ENCODE measurements at places on chromosomes 1 and 21. TPM values are rescaled to one million over a fixed set of nuclear protein-coding genes. Genes with fewer than 3 reads are reported as not detected.
A peak's percentile ranks its signal among the peaks of the same experiment; 100 is the strongest.

- no peak for DNase-seq
Measured at GRCh38 chr1:200128944-200129879, 101.7 kb downstream of the NR5A2 start.

DNA sequence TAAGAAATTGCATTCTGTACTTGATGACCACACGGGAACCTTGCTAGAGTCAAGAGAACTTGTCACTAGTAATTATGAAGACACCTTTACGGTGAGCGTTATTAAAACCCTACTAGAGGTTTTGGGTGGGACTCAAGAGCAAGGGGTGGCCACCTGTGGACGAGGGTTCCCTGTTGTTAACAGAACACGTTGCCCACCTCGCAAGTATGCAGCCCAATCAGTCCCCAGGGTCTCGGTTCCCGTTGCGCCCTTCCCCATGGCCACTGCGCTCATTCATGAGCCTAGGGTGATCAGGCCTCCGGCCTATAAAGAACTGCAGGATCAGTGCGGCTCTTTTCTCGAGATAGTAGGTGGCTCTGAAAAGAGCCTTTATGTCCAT lies 30.2 kb upstream of the RNF187 start:
- no peak for DNase-seq

GRCh38 chr1:29237852-29238619 lies 1.7 kb downstream of the PTPRU start:
- peak; percentile 68 for DNase-seq

- no peak for DNase-seq
Measured at GRCh38 chr21:45863751-45864150, 117.8 kb upstream of the COL6A1 start.

DNA sequence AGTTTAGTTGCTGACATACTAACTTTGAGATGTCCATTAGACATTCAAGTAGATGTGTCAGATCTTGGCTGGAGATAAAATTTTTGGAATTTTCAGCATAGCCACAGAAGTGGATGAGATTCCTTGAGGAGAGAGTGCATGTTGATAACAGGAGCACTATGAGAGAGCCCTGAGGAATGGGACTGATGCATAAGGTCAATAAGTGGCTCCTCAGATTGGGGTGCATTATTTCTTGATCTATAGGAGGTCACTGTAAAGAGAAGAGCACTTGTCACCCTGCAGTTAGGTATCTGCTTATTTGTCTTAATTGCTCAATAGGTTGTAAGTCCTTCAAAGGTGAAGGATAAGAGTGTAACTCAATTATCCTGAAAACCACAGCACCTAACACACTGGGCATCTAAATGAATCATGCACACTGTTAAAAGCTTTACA lies 52.0 kb upstream of the TACSTD2 start:
- DNase-seq: no peak

DNA sequence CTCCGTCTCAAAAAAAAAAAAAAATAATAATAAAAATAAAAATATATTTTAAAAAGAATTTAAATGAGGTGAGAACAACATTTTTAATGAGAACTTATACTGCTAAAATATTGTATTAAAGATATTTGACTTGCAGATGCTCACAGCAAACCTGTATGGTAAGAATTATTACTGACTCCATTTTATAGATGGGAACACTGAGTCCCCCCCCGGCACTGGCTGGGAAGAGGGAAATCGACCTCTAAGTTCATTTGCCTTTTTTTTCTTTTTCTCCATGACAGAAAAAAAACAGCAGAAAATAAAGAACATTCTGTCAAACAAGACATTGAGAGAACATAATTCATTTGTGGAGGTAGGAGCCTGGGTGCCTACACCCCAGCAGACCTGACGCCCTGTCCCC lies 13.4 kb upstream of the PADI6 start:
- DNase-seq: no peak

DNA sequence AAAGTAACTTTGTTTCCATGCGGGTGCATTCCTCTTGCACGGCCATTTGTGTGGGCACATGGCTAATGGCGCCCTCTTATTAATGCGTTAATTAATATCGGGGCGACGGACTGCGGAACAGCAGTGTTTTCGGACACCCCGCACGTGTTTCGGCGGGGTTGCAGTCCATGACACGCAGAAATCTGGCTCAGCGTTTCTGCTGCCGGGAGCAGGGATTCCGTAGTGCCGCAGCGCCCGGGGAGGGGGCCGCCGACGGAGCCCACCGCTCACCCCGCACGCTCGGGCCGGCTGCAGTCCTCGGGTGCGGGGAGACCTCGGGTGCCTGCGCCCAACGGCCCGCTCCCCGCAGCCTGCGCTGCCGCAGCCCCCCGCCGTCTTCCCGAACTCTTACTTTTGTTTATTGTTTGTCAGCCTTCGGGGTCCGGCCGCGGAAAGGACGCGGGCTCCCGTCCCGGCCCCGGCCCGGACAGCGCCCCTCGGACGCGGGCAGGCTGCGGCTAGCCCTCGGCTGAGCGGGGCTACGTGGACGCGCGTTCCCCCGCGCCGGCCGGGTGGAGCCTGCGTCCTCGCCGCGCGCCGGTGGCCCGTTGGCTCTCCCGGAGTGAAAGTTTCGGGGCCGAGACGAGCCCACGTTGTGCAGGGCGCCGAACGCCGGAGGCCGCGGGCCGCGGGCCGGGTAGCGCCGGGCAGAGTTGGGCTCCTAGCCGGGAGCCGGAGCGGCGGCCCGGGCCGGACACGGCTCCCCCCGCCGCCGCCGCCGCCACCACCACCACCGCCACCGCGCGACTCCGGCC lies 849 bp downstream of the NFIA start:
- DNase-seq: peak; percentile 39

GRCh38 chr1:159884296-159884695 lies 15.7 kb downstream of the CFAP45 start:
- DNase-seq: no peak

DNA sequence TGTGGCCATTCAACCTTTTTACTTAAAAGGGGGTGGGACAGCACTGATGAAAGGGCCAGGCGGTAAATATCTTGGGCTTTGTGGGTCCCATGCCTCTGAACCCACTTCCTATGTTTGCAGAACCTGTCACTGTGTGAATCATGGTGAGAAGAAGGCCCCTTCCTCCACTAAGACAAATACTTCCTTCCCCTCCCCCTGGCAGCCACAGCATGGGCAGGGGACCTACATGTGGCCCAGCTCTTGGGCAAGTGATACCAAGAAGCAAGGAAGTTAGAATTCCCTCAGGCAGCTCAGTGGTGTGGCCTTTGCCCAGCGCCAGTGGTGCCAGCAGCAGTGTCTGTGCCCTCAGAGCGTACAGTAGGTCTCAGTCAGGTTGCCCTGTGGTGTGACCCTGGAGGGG lies 168.6 kb downstream of the TRIM33 start:
- no peak for DNase-seq

CYP2J2 gene
- total RNA-seq: not detected

CATSPERE gene
- 0.59 TPM for total RNA-seq

AGRN gene
- 914 TPM for total RNA-seq

ALX3 gene
- total RNA-seq: not detected

FAM43B gene
- total RNA-seq: not detected

KPRP gene
- not detected for total RNA-seq

PLPPR5 gene
- total RNA-seq: 2.0 TPM

TNFSF18 gene
- total RNA-seq: not detected

HSD3B1 gene
- not detected for total RNA-seq

ZSWIM5 gene
- total RNA-seq: 23.6 TPM

Measured in glutamatergic neuron (in vitro differentiated cells).